Right atrium auricular region (tissue), 2 donors: ENCODE measurements at places on chromosomes 4 and X.

- no peak overlapping the region for H3K27ac ChIP-seq
- H3K4me1 ChIP-seq: no peaks in the 10 kb centered on the region
- no peak overlapping the region for H3K4me3 ChIP-seq
These were observed 313.2 kb downstream of the PACRGL start for GRCh38 chr4:21013501-21013900.

- no peak overlapping the region for H3K27ac ChIP-seq
- no peaks in the 10 kb centered on the region for H3K4me1 ChIP-seq
- H3K27me3 ChIP-seq: no peaks in the 10 kb centered on the region
- H3K36me3 ChIP-seq: peaks cover 57% of the 10 kb centered on the region
- no peak overlapping the region for H3K4me3 ChIP-seq
These were observed 98.8 kb downstream of the CDS1 start for GRCh38 chr4:84681486-84682274.

- H3K27ac ChIP-seq: no peak overlapping the region
- no peaks in the 10 kb centered on the region for H3K36me3 ChIP-seq
- H3K27me3 ChIP-seq: no peaks in the 10 kb centered on the region
- no peaks in the 10 kb centered on the region for H3K4me1 ChIP-seq
- DNase-seq: no peak
- H3K4me3 ChIP-seq: no peak overlapping the region
These were observed 34.7 kb upstream of the LGI2 start for GRCh38 chr4:25065431-25065858.

- no peak for DNase-seq
- H3K27me3 ChIP-seq: no peaks in the 10 kb centered on the region
- H3K36me3 ChIP-seq: no peaks in the 10 kb centered on the region
- H3K4me3 ChIP-seq: no peak overlapping the region
- no peaks in the 10 kb centered on the region for H3K4me1 ChIP-seq
- H3K27ac ChIP-seq: no peak overlapping the region
These were observed 70.3 kb upstream of the DDX60 start for GRCh38 chr4:168388890-168389289.

- no peak overlapping the region for H3K27ac ChIP-seq
- no peak for DNase-seq
- H3K36me3 ChIP-seq: no peaks in the 10 kb centered on the region
- H3K4me1 ChIP-seq: no peaks in the 10 kb centered on the region
- no peaks in the 10 kb centered on the region for H3K27me3 ChIP-seq
- H3K4me3 ChIP-seq: no peak overlapping the region
These were observed 57.1 kb upstream of the CYSLTR1 start for GRCh38 chrX:78384486-78384885.

- H3K36me3 ChIP-seq: no peaks in the 10 kb centered on the region
- no peaks in the 10 kb centered on the region for H3K27me3 ChIP-seq
- no peak overlapping the region for H3K4me3 ChIP-seq
- H3K4me1 ChIP-seq: no peaks in the 10 kb centered on the region
These were observed 43.2 kb downstream of the ZBTB49 start for GRCh38 chr4:4333265-4333706.

- no peak overlapping the region for H3K4me3 ChIP-seq
- DNase-seq: no peak
- peaks cover 21% of the 10 kb centered on the region for H3K4me1 ChIP-seq
- no peaks in the 10 kb centered on the region for H3K27me3 ChIP-seq
- no peaks in the 10 kb centered on the region for H3K36me3 ChIP-seq
These were observed 22.2 kb downstream of the GPAT3 start for GRCh38 chr4:83558059-83558653.
